Activated T-cell treated with anti-CD3 and anti-CD28 coated beads for 48 hours (primary cell): ENCODE measurements at places on chromosomes 12 and 14.

- DNase-seq, result no peak
Measured at GRCh38 chr12:12965836-12966235, 13.9 kb upstream of the GPRC5D start.

- no peak for DNase-seq
Measured at GRCh38 chr12:78795934-78796445, 68.6 kb upstream of the SYT1 start.

- DNase-seq, result no peak
Measured at GRCh38 chr14:95121911-95122620, 35.3 kb downstream of the DICER1 start.

DNA sequence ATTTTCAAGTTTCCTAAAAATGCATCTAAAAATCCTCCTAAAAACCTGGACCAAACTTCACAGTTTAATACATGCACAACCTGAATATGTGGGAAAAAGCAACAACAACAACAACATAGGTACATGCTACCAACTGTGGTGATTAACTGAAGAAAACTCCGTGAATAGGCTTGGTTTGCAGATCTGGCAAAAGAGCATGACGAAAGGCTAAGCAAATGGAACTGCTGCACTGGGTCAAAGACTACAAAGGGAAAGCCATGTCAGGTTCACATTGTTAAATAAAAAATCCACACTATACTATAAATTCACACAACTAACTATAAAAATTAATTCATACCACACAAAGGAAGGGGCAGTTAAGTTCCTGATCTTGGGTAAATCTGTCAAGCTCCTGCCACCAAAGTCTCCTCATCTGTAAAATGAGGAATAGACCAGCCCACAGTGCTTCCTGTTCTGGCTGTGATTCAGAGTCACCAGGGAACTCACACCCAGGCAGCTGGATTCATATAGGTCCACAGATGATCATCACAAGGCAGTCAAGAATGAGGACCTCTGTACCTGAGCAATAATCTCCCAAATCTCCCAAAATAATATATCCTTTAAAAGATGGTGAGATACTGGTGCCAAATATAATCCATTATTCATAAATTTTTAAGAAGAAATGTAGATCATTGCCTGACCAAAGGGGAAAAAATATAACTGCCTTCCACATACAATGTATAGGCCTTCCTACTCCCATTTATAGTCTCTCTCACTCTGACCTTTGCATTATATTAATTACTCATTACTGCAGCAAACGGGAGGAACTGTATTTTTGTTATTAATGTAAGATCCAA lies 7.0 kb downstream of the CORO1C start:
- no peak for DNase-seq

GRCh38 chr14:58822856-58823255 lies 185.1 kb downstream of the DACT1 start:
- DNase-seq, result no peak

DNA sequence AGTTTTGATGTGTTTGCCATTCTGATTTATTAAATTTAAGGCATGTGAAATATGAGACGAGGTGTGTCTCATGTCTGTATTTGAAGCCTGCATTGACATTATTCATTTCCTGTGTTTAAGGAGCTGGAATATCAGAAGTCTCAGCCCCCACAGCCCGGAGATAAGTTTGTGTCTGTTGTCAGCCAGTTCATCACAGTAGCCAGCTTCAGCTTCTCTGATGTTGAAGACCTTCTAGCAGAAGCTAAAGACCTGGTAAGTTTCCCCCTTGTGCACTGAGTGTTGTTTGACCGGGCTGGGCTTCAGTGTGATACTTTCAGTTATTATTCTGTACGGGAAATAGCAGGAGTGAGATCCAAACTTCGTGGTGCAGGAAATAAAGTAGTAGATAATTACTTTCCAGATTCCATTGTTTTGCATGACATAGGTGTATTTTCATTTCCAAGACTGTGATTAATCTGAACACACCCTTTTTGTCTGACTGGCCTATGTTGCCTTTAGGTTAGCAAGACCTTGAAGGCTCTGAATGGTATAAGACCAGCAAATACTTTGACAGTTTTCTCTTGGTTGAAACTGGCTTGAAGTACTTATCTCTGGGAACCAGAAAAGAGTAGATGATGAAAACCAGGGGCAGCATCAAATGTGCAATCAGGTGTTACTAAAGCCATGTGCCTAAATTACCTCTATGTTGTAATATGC lies 101.5 kb downstream of the GPR135 start:
- no peak for DNase-seq
